Amygdala (tissue), 56 donors: ENCODE measurements at places on chromosomes 3 and 15.

- no peak for DNase-seq
These were observed 3.3 kb upstream of the PSMD2 start for GRCh38 chr3:184295771-184296170.

DNA sequence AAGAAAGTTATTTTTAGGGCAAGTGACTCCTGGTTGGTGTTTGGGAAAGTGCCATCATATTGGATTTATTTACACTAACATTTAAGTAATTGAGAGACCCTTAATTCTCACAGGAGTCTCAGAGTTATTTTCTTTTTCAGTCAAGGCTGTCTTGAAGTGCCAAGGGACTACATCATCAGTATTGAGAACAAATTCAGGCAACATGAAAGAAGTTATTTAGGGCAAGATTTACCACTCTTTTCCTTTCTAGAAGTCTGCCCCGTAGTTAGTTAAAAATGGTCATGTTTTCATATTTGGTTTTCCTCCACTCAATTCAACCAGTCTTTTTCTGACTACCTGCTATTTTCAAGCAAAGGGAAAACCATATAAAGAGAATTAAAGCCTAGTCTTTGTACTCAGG lies 6.1 kb downstream of the B4GALT4 start:
- DNase-seq, result no peak

- DNase-seq, result no peak
These were observed 5.0 kb downstream of the C2CD4A start for GRCh38 chr15:62071711-62072308.

DNA sequence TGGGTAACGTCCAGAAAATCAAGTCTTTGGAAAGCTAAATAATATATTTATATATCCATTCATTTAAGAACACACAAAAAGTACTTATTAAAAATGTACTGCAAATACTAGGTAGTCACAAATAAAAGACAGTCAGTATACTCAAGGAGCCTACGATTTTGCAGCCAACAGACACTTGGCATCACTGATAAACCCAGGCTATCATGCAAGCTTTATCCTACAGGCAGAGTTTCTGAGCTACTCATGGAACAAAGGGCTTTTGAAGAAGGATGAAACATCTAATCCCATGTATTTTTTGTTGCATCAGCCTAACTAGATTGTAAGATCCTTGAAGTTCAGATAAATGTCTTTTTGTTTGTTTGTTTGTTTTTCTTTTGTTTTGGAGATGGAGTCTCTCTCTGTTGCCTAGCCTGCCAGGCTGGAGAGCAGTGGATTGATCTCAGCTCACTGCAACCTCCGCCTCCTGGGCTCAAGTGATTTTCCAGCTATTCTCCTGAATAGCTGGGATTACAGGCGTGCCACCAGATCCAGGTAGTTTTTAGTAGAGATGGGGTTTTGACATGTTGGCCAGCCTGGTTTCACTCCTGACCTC lies 319.4 kb upstream of the MDFIC2 start:
- DNase-seq, result no peak

DNA sequence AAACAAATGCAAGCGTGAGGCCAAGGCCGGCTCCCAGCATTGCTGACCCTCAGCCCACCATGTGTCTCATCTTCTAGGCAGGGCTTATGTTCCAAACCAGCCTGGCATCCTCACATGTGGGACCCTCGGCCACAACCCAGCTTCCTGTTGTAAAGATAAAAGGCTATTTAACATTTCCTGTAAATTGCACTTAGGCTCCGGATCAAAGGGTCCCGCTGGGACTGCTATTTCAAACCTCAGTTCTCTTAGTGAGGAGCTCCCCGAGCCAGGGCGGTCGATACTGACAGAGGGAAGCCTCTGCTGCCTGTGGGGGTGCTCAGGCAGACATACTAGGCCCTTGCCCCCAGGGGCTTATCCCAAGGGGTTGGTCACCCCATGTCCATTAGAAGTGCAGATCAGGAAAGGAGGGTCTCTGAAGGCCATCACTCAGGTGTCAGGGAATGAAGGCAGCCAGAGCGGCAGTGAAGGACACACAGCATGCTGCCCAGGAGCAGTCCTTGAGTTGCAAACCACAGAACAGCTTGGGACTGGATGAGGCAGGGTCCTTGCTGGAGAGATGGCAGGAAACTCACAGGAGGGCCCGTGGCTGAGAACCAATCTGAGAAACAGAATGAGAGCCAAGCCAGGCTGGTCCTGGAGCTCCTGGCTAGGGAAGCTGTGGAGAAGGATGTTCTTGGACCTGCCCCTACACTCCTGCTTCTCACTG lies 239.9 kb downstream of the TLE3 start:
- no peak for DNase-seq

- no peak for DNase-seq
These were observed 29.7 kb downstream of the EPHB1 start for GRCh38 chr3:134824791-134825190.

DNA sequence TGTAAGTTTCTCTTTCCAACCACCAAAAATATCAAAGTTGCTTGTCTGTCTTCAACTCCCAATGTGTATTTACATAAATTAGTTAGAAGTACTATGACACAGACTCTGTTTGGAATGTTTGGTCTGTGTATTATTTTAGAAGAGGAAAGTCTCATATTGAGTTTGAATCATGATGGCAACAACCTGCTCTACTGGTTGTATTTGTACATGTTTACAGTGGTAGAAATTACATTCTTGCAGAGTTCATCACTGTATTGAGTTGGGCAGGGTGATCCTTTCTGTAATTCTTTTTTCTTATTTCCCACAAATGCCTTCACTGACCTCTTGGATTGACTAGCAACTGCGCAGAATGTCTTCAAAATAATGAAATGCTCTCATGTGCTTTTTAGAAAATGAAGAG lies 149.6 kb downstream of the CHL1 start:
- no peak for DNase-seq

- DNase-seq, result no peak
These were observed 754.8 kb downstream of the ROBO1 start for GRCh38 chr3:79012946-79013362.

- DNase-seq, result no peak
These were observed 132.3 kb downstream of the PGPEP1L start for GRCh38 chr15:98875309-98875708.

- DNase-seq, result no peak
These were observed 141.5 kb downstream of the RORA start for GRCh38 chr15:61087573-61087972.

DNA sequence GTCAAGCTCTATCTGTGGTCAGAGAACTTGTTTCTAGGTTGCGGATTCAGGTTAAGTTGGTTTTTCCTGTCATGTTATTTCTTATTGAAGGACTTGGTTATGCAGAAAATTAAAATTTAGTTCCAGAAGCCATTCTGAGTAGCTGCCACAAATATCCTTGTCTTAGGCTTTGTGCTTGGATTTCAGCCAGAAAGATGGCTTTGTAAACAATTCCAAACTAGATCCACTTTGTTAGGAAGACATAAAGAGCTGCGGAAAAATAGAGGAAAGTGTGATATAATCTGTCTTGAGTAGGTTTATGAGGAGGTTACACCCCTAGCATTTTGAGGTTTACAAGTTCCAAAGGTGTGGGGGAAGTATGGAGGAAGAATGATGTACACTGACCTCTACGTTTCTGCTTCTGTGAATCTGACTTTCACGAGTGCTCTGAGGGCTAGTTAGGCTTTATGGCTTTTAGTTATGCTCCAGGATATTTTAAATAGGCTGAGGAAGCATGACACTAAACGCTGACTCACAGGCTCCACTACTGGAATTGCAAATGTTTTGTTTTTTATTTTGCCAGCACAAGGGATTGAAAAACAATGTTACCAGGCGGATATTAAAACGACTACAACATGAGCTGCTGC lies 46.3 kb upstream of the UTS2B start:
- DNase-seq, result no peak

GRCh38 chr3:196414469-196414868 lies 17.8 kb downstream of the UBXN7 start:
- DNase-seq, result no peak

GRCh38 chr15:79956354-79956939 lies 14.5 kb downstream of the BCL2A1 start:
- no peak for DNase-seq

DNA sequence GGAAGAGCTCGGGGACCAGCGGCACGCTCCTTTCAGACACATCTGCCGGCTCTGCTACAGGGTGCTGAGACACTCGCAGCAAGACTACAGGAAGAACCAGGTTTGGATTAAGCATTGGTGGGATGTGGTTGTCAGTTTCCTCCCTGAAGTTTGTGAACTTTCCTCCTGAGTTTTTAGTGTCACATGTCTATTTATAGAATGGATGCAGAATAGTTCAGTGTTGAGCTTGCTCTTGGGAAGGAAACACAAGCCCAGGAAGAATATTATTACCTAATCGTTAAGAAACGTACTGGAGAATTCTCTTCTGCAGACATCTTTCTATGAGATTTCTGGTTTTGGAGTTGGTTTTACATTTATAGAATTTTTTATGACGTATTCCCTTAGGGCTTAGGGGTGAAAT lies 172.0 kb downstream of the ITPR1 start:
- no peak for DNase-seq

DNA sequence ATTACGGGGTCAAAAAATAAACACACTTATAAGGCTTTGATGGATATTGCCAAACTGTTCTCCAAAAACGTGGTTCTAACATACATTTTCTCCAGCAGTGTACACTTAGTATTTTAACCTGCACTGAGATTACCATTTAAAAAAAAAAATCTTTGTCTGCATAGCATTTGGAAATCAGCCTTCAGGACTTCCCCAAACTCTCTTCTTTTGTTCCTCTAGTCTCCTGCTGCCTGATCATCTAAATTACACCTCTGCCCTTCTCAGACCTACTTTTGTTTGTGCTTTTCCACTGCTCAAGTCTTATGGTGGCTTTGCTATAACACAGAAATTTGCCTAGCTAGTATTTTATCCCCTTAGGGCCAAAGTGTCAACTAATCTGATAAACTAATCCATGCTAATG lies 3.8 kb downstream of the NCEH1 start:
- DNase-seq, result no peak

DNA sequence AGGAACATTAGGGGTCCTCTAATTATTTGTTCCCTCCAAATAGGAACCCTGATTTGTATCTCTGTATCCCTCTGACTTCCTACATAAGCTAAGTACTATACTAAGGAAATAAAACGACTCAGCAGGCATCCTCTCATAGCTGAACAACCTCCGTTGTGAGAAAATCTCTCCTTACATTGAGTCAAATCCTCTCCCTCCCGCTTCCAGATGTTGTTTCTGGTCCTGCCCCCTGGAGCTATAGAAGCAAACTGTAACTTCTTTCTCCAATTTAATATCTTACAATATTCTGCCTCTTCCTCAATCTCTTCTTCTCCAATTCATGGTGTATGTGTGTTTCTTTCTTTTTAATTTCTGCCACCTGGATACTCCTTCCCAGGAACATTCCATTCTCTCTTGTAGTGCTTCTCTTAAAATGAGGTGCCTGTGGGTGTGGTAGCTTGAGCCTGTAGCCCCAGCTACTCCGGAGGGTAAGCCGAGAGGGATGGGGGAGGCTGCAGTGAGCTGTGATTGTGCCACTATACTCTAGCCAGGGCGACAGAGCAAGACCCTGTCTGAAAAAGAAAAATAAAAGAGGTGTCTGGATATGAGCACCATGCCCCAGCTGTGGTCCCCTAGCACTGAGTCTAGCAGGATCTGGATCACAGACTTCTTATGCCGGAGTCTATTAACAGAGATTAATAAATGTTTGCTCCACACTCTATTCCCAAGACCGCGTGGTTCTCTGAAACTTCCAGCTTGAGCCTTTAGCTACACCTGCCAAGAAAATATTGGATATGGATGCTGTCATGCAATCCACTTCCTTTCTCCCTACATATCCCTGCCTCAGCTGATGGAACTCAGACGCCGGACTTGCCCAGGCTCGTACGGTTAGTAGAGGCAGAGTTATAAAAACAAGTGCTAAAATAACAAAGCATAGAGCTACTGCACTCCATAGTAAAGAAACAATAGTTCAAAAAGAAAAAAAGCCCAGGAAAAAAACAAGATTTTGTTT lies 42.9 kb upstream of the NEO1 start:
- DNase-seq, result no peak

DNA sequence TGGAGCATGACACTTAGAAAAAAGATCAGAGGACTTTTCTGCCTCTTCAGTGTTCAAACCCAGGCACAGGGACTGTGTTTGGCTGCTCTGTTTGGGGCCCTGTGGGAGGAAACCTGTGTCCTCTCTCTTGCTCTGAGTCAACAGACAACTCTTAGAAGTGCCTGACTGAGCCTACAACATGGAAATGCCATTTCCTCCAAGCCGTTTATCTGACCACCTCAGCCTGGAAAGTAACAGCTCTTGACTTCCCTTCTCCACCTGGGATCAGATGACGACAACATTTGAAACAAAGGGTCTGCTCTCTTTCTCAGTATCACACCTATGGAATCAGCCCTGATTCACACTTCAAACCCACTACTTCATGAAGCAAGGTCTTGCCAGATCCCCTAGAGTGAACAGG lies 91.3 kb upstream of the CTDSPL start:
- no peak for DNase-seq

- no peak for DNase-seq
These were observed at the start of gene BCHE for GRCh38 chr3:165837058-165837525. Gene BCHE (minus strand): TSS chr3:165837423. CDS start chr3:165831033, 6,390 bp downstream.

- no peak for DNase-seq
These were observed 7.0 kb downstream of the ADIPOQ start for GRCh38 chr3:186849374-186849975.

DNA sequence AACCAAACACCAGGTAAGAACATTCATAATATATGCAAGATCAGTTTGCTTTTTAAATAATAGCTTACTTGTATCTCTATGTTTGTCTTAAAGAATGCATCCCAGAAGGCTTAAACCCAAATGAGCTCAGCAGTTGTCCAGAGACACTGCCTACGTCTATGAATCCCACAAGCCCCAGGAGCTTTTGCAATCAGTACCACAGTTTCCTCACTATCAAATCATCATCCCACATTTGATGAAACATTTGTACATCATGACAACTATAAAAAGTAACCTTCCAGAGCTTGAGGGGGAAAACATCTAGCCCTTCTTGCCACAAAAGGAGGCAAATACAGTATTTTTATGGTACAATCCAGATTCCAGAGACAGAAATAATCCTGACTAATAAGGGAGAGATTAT lies 63.7 kb downstream of the ATP8B4 start:
- DNase-seq, result no peak

- DNase-seq, result no peak
These were observed 18.0 kb upstream of the SLTM start for GRCh38 chr15:58951388-58952007.

DNA sequence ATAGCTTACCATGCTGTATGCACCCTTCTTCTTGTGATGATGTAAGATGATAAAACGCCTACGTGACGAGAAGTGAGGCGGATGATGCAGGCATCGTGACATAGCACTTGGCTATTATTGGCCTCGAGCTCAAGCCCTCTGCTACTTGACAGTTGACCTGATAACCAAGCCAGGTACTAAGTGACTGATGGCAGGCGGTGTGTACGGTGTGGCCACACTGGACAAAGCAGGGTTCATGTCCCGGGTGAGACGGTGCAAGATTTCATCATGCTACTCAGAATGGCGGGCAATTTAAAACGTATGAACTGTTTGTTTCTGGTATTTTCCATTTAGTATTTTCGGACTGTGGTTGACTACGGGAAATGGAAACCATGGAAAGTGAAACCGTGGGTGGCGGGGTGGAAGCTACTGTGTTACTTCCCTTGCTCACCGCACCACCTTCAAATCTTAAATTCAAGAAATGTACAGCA lies 57.7 kb downstream of the SLC12A8 start:
- no peak for DNase-seq
